ENCODE measurements at places on chromosomes 7 and 10.

DNA sequence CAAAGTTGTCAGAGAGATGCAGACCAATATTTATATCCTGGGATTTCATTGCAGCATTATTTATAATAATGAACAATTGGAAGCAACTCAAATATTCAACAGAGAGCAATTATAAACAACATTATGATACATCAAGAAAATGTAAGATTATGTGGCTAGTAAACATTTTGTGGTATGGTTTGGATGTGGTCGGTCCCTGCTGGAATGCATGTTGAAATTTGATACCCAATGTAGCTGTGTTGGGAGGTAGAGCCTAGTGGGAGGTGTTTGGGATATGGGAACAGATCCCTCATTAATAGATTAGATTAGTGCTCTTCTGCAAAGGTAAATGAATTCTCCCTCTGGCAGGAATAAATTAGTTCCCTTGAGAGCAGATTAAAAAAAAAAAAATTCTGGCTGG is 350.9 kb downstream of the ANKRD30A start:
- DNase-seq, result no peak

DNA sequence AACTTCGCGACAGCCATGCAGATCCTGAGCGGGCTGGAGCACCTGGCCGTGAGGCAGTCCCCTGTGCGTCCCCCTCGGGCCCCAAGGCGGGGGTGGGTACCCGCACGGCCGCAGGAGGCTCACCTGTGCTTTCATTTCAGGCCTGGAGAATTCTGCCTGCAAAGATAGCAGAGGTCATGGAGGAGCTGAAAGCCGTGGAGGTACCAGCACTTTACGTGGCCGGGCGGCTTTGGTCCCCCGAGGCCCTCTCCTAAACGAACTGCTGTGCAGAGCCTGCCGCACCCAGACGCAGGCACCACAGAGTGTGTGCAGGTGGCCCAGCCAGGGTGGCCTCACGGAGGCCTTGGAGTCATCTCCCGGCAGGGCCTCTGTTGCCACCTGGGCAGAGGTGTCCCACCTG is 11.1 kb upstream of the UTF1 start:
- DNase-seq, result no peak

GRCh38 chr7:5452470-5452899 is 28.9 kb upstream of the TNRC18 start:
- no peak for DNase-seq

DNA sequence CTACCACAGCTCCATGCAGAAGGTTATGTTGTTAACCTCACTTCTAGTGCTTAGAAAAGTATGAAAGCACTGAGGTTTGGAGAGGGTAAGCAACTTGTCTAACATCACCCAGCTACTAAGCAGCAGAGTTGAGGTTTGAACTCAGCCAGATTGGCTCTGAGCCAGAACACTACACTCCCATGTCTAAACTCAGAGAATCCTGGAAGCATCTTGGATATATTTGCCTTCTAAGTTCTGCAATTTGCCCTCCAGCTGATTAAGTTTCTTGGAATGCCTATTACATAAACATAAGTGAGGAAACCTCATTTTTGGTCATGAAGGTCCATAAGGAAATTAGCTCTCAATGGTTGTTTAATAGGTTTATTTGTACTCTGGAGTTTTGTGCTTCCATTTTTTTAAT is 78.1 kb upstream of the PHYHIPL start:
- DNase-seq, result no peak

- DNase-seq, result no peak
Observed at GRCh38 chr7:93890464-93891068, at the start of gene TFPI2. Gene TFPI2, minus strand, starts transcription at chr7:93890753. Its CDS starts 75 bp downstream, at chr7:93890678.

DNA sequence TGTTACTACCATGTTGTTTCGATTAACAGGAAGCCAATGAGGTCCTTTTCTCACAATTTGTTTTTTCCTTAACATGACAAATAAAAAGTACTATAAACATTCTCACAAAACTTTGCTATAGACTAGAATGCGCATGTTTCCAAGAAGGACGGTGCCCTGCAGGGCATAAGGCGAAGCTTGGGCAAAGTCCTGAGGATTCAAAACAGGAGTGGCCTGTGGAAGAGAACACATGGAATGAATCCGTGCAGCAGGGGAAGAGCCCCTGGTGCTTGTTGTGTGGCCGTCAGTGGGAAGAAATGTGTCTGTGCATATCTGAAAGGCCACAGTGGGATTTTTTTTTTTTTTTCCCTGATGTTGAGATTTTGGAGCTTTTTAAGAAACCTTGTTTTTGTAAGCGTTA is 67.6 kb downstream of the ITGA8 start:
- no peak for DNase-seq

DNA sequence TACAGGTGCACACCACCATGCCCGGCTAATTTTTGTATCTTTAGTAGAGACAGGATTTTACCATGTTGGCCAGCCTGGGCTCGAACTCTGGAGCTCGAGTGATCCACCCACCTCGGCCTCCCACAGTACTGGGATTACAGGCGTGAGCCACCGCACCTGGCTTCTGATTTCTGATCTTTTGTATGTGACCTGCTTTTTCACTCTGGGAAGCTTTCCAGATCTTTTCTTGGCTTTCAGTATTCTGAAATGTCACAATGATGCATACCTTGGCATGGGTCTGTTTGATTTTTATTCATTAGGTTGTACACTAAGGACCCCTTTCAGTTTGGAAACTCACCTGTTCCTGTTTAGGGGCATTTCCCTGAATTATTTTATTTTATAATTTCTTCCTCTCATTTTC is 41.6 kb downstream of the PROSER2 start:
- DNase-seq, result no peak

Data from activated naive CD4-positive, alpha-beta T cell treated with anti-CD3 and anti-CD28 coated beads, Interleukin-2, amount 50 U/mL, for 72 hours (primary cell).